ENCODE measurements at places on chromosomes 2 and 18.
A peak's percentile ranks its signal among the peaks of the same experiment; 100 is the strongest.

DNA sequence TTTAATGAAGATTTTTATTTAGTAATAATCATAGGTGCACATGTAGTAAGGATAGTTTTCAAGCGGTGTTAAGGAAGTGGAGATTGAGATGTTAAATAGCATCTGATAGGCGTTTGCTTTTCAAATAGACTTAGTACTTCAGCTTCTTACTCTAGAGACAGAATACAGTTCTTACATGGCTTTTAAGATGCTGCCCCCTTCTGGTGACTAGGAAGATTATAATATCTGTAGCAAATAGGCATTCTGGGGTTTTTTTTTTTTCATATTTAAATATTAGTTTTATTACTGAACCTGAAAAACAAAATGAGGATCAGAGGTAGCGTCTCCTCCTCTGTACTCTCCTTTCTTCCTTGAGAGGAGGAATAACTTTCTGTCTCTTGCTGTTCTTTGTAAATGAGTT lies 100.2 kb downstream of the AGAP1 start:
- peak; percentile 83 for DNase-seq

DNA sequence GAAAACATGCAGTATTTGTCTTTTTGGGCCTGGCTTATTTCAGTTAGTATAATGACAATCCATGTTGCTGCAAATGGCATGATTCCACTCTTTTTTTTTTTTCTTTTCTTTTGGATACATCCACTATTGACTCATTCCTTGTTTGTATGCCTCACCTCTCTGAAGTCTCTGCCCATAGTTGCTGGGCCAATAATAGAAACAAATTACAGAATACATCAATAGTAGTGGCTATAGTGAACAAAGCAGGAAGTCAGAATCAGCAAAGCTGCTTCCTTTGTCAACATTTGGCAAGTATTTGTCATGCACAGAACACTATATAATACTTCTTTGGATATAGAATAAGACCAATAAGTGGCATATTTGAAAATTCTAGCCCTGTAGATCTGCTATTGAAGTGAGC lies 609.7 kb downstream of the STK39 start:
- no peak for DNase-seq

DNA sequence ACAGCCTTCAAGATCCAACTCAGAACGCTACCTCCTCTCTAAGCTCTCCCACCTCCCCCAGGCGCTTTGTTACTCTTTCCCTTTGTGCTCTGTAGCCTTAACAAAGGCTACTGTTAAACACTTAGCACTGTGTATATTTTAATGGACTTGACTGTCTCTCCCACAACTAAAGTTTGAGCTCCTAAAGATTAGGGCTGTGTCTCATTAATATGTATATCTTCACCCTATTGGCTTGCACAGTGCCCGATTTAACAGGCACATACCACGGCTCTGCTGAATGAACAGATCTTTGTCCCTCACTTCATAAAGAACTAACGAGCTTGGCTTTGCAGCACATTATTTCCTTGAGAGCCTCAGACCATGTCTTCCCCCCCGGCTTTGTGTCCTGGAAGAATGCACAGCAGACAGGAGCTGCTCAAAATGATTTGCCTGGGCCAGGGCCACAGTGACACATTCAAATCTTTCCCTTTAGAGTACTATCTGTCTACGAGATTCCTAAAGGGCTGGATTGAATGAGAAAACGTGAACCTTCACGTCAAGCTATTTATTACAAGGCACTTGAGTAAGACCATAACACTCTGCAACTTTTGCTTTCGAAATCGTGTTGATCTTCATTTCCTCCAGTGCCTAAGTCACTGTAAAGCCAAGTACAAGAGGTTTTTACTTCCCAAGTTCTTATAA lies 22.1 kb downstream of the ABHD3 start:
- peak; percentile 79 for DNase-seq

- no peak for DNase-seq
Observed at GRCh38 chr2:222290736-222291484, 7.9 kb downstream of the PAX3 start.

DNA sequence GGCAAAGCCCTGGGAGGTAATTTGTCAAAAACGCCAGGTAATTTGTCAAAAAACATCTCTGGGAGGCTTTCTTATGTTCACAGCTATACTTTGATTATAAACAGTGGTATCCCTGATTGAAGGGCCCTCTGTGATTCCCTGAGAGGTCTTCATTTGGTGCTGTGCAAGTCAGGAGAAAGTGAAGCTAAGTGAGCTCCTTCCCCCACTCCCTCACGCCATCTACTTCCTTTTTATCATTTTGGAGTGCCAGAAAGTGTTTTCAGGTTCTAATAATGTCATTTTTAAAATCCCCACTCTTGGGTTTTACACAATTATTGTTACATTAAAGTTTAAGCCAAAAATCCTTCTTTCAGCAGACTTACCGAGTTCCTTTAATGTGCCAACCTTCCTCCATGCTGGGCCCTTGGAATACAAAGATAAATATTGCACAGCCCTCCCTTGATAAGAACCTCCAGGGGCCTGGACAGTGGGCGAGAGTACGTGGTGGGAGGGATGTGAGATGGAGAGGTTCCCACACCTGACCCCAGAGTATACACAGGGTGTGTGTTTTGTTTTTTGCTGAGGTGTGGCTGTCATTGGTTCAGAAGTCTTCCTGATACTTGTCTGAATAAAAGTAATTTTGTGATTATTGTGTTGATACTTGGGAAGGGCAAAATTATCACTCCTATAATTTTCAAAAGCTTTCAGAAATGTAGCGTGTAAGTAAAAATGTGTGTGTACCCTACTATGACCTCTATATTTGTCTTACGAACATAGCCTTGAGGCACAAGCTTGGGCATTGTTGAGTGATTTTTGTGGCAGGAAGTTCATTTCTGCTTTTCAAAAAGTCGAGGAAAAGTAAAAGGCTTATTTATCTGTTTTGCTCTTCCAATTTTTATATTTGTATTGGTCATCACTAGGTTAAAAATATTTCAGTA lies 8.2 kb downstream of the MAPRE2 start:
- DNase-seq = no peak

DNA sequence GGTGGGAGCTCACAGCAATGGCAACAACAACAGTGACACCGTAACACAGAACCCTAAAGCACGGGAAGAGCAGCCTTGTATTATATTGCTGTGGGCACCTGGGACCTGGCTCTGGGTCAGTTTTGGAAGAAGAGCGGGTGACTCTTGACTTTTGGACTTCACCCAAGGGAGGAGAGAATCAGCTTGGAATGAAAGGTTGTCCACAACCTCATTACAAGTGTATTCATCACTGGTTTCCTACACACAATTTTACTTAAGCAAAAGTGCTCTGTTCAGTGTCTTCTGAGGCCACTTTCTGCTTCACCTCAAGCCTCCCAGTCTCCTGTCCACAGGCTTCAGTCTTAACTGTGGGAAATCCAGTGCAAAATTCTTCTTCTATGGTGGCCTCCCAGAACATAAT lies 263.8 kb downstream of the KCNE4 start:
- no peak for DNase-seq

- no peak for DNase-seq
Observed at GRCh38 chr18:23270986-23271680, 135.8 kb downstream of the CABLES1 start.

DNA sequence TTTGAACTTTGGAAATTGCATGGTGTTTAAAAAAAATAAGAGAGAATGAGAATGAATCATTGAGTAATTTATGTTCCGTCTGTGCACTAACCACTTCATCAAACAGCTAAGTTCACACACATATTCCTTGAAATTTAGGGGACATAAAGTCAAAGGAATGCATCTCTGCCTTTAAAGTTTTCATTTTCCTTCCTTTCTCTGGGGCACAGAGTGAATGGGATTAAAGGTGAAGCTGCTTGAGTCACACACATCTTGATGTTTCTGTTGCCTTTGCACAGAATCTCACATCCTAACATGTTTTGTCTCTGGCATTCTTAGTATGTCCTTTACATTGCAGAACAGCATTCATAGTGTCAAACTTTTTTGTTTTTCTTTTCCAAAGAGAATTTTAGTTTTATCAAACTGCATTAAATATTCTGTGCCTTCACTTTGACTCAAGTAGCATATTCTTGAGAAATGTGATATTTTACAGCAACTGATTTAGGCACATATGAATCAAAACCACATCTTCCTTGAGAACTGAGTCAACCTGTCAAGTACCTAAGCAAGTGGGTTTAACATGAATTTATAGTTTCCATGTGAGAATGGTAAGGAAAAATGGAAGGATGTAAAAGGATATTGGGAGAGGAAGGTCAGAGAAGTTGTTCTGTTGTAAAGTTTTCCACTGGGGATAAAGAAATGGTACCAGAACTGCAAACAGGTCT lies 169.1 kb upstream of the THUMPD2 start:
- DNase-seq = no peak
